Cortex of kidney (tissue), 1 donor: ENCODE measurements at places on chromosomes 7 and 10.

DNA sequence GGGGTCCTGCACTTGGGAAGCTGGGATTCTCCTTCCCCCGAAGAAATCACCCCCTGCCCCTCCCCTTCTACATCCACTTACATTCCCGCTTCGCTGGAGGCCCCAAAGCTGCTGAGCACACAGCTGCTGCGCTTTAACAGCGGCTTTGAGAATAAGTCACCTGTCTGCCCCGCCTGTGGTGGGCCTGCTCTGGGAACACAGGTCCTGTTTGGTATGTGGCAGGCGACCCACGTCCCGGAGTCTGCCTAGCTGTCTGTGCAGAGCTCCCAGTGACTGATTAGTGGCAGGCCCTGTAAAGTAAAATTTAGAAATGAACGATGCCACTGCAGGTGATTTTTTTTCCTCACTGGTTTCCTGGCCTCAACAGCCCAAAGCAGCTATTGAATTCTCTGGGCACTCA, 47.0 kb downstream of the CDH23 start:
- DNase-seq = no peak

DNA sequence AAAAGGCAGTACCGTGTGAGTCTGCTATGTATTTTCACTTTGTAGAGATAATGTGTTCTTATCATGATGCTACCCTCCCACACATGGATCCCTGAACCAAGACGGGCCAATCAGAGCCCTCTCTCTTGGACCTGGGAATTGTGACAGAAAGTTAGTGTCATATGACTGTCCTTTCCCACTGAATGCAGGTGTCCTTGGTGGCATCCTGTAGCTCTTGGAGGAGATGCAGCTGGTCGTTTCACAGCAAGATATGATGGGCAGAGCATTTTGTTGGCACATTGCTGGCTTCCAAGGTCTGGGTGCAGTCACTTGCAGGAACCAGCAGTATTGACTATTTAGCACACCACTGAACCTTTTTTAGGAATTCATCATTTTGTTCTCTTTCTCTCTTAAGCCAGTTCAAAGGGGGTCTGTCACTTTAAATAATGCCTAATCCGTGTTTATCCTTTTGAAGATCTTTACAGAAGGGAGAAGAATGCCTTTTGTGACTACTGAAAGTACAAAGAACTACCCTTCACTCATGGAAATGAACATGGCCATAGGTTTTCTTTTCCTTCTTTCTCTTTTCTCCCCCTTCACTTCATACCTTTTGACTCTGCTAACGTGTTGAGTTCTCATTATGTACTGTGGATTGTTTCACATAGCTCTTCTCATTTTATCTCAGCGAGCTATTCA, 125.1 kb downstream of the PLXDC2 start:
- no peak for DNase-seq

GRCh38 chr7:112779667-112780066, 10.5 kb downstream of the TMEM168 start:
- DNase-seq = no peak

DNA sequence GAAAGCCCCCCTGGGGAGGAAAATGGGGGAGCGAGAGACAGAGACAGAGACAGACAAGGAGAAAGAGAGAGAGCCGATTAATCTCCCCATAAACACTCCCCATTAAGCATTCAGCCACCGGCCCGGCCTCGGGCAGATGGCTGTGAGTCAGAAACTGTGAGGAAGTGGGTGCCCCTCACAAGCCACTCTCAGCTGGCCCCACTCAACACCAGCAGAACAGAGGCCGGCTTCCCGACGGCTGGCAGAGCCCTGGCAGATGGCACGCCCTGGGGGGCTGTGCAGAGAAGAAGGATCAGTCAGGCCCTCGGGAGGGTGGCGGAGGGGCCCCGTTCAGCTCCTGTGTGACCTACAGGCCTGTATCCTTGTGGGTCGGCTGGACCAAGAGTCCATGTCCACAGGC, 41.2 kb downstream of the CAMK2B start:
- DNase-seq = no peak

- no peak for DNase-seq
These were observed 21.8 kb downstream of the CXCL12 start for GRCh38 chr10:44362866-44363711.

DNA sequence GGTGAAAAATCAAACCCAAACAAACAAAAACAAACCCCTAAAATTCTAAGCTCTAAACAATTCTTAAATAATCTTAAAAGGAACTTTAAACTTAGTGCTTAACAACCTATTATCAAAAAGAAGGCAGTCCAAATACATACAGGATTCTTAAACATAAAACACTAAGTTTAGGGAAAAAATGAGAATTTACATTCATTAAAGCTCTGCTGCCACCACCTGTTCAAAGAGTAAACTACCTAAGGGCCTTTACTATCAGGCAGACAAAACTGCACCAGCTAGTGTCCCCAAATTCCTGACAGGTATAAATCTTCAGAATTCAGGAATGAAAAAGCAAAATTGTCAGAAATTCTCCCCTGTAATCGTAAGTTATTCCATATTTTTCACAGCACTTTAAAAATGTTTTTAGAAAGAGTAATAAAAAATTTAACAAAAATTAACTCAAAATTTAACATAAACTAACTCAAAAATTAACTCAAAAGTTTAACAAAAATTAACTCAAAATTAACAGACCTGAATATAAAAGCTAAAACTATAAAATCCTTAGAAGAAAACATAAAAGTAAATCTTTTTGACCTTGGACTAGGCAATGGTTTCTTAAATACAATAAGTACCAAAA, 55.1 kb downstream of the PDZD8 start:
- no peak for DNase-seq

GRCh38 chr10:91049988-91050360, 129.1 kb upstream of the ANKRD1 start:
- no peak for DNase-seq

DNA sequence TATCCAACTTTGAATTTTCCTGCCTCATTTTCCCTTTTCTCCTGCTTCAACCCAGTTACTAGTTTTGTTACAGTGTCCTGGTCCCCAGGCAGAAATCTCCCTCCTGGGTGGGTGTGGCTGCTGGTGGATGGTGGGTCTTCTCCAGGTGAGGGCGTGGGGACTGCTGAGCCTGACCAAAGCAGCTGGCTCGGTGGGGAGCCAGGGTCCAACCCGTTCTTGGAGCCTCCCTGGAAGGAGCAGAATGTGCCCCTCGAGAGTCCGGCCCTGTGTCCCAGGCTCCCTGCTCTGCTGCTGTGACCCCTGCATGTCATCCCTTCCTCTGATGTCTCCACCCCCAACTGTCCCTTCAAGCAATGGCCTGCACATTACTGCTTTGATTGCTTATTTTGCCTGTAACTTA, 86.6 kb upstream of the TCERG1L start:
- no peak for DNase-seq

DNA sequence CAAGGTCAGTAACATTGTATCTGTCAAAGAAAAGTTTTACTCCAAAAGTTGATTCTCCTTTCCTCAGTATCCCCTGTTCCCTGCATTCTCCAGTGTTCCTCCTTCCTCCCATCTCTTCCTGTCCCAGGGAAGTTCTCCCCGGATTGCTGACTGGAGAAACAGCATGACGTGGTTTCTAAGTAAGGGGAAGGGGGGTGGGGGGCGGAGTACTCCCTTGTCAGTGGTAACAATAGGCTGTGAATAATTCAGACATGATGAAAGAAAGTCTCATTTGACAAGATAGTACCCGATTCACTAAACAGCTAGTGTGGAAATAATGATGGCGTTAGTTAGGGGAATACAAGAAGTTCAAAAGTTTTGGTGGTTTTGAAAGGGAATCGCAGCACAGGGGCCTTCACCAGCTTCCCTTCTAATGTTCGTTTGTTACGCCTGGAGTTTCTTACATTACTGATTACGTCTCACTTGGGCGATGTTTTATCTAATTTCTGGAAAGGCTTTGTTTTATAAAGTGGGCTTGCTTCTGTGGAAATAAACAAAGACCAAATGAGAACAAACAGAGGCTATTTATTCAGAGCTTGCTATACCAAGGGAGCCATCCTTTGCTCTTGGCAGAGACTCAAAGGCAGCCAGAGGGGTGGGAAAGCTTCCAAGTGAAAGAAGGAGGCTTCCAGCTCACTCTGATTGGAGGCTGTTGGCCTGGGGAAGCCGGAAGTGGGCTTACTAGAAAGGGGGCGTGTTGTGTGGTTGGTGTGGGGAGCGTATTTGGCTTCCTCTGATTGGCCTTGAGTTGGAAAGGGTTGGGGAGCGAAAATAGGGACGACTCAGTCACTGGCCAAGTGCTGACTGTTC, 453.7 kb downstream of the SDK1 start:
- DNase-seq = no peak

GRCh38 chr10:129871966-129872365, 92.1 kb downstream of the EBF3 start:
- no peak for DNase-seq

DNA sequence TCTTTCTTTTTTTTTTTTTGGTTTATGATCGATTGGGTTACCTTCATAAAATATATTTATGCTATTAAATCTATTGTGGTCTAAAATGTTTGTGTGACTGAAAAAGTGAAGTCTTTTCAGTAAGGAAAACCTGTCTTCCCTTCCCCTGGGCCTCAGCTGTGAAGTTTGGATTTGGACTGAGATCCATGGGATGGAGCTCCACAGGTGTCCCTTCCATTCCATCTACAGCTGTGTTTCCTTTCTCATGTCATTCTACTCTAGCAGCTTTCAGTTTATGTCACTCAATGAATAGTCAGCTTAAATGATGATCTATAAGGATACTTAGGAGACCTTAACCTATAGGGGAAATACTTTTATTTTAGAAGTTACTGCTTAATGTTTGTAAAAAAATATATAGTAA, 48.0 kb upstream of the NCF1 start:
- no peak for DNase-seq

DNA sequence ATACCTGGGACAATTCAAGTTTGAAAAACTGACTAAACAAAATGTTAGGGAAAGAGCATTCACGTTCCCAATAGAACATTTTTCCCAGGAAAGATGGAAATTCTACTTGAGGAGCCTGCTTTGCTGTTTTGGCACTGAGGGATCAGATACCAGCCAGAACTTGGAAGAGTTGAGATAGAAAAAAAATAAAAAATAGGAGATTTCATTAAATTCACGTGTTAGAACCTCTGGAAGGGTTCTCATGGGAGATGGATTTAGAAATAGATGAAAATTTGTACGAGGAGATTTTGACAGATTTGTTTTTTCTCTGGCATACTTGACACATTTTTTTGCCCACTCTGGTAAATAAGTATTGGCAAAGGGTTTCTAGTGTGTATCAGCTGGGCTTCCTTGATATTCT, 63.7 kb downstream of the CELF2 start:
- no peak for DNase-seq

DNA sequence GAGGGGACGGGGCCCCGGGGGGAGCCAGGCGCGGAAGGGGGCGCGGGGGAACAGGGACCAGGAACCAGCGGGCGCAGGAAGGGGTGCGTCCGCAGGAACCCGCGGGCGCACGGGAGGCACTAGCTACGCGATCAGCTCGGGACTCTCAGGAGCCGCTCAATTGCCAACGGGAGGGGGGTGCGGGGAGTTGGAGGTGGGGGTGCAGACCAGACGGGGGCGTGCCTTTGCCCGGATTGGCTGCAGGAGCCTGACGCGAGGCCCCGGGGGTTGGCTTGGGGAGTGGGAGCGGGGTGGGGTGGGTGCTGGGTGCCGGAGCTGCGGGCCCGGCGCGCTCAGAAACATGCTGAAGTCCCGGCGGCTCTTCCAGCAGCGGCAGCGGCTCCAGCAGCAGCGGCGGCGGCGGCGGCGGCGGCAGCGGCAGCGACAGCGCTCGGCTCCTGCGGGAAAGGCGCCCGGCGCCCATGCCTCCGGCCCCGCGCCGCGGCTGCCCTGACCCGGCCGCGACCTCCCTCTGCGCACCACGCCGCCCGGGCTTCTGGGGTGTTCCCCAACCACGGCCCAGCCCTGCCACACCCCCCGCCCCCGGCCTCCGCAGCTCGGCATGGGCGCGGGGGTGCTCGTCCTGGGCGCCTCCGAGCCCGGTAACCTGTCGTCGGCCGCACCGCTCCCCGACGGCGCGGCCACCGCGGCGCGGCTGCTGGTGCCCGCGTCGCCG, at the start of gene ADRB1:
Gene ADRB1 (plus strand): TSS at position 335 of the 715 bp plus-strand sequence. CDS start 267 bp downstream, at position 602.
- no peak for DNase-seq

DNA sequence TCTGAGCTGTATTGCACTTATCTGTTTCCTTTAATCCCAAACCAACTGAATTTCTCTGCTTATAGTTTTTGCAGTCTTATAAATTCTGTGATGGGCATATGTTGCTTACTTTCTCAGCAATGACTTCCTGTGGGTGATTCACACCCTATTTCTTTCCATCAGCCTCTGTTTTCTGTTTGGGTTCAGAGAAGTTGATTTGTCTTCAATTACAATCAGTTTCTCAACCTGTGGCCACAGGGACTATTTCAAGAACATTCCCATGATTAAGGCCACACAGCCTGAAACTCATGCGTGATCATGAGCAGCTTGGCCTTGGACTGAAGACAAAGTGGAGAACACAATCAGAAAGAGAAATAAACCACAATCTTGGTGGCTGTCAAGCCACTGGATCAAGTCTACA, 1174.6 kb upstream of the C7orf33 start:
- no peak for DNase-seq

- no peak for DNase-seq
These were observed 3.7 kb downstream of the ANXA11 start for GRCh38 chr10:80201608-80202141.

DNA sequence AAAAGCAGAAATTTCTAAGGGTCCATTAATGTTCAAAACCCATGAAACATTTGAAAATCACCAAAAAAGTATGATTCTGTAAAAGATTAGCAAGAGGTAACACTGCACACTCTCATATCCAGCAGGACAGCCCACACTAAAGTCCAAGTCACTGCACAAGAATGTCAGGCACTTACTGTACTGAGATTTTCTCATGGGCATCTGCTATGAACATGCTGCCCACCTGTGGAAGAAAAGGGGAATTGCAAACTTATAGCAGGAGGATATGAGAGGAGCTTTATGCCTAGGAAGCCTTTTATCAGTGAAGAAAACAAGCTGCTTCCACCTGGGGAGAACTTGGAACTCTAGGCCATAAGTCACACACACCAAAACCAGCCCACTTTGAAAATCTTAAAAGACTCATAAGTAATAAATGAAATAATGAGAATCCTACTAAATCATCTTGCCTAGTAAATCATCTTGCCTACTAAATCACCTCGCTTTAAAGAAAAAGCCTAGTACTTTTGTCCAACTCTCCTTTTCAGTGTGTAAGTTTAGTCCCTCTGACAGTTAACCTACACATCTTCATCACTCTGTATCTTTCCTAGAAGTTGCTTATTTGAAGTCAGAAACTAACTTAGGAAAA, 46.1 kb downstream of the ARMH3 start:
- DNase-seq = no peak

DNA sequence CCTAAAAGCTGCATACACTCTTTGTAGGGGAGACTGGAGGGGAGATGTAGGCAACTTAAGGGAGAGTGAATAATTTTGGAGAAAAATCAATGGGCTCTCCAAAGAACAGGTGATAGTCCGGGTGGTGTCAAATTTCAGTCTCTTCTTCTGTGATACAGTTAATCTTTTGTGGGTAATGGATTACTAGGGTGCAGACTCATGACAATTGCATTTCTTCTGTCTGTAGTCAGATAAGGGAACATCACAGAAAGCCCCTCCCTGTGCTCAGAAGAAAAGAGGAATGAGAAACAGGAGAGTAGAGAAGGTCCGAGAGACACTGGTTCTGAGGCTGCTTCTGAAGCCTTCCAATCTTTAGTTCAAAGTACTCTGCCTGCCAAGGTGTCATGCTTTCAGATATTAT, 1140.7 kb upstream of the LRRN3 start:
- no peak for DNase-seq
